ENCODE measurements at places on chromosomes 11 and 22.

- no peak for DNase-seq
These were observed 200.5 kb upstream of the E2F8 start for GRCh38 chr11:19441288-19441687.

- no peak for DNase-seq
These were observed 20.8 kb downstream of the CRKL start for GRCh38 chr22:20937794-20938671.

DNA sequence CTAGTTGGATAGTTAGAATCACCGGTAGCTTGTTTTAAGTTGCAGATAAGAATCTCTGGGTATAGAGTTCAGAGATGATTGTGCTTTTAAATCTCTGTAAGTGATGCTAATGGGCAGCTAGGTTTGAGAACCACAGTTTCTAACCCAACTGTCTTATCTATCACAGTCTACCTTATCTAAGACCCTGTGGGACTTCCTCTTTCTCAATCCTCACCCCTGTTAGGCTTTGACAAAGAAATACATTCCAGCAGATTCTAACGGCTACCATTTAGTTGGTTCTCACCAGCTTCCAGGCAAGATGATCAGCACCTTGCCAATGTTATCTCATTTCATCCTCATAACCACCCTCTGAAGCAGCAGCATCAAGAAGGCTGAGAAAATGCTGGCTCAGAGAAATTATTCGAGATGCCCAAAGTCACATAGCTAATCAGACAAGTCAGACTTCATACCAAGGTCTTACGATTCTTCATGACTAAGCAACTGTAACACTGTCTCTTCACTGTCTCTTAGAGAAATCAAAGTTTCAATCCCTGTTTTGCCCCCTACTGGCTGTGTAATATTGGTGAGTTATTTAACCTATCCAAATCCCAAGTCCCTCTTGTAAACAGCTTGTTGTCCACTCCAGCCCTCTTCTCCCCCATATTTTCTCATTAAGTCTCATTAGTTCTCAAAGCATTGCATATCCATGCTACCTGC, 192.4 kb upstream of the API5 start:
- DNase-seq, result no peak

DNA sequence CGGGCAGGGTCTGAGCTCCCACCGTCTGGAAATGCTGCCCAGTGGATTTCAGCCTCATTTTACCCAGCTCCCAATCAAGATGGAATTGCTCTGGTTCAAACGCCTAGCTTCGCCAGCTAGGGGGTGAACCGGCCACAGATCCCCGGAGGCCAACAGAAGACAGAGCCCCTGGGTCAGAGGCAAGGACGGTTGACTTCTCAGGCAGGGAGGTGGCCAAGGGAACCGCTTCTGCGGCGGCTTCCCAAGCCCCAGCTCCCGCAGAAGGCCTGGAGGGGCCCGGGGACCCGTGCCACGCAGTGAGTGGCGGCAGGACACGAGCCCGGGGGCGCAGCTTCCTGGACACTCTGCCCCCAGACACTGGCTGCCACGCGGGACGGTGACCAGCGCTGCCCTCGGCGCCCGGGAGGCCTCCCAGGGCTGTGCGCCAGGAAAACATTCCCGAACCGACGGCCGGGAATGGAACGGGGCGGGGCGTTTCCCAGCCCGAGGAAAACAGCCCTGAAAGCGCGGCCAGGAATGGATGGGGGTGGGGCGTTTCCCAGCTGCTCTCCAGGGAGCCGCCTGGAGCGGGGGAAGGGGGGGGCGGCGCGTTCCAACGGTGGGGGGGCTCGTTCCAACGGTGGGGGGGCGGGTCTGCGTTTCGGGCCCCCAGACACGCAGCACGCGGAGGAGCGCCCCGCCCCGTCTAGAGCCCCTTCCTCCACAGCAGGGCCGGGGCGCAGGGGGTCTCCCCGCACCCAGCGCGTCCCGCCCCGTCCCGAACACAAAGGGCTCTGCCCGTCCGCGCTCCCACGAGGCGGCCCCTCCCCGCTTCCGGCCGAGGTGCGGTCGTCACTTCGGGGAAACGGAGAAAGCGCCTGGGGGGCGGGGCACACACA, 13.5 kb upstream of the B4GALNT4 start:
- peak; percentile 74 for DNase-seq

DNA sequence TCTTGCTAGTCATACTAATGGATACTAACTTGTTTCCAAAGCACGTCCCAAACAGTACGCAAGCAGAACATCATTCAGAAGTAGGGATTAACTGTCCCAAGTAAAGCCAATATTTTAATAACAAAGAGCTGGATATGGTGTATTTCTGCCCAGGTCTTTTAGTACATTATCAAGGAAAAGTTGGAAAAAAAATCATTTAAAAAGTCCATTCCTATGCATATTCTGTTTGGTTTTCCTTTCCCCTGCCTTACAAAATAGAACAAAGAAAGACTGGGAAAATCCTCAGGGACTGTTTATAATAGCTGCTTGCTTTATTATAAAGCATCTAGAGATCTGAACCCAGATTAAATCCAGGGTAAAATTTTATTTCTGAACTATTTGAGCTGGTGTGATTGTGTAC, 83.9 kb downstream of the UVRAG start:
- no peak for DNase-seq

DNA sequence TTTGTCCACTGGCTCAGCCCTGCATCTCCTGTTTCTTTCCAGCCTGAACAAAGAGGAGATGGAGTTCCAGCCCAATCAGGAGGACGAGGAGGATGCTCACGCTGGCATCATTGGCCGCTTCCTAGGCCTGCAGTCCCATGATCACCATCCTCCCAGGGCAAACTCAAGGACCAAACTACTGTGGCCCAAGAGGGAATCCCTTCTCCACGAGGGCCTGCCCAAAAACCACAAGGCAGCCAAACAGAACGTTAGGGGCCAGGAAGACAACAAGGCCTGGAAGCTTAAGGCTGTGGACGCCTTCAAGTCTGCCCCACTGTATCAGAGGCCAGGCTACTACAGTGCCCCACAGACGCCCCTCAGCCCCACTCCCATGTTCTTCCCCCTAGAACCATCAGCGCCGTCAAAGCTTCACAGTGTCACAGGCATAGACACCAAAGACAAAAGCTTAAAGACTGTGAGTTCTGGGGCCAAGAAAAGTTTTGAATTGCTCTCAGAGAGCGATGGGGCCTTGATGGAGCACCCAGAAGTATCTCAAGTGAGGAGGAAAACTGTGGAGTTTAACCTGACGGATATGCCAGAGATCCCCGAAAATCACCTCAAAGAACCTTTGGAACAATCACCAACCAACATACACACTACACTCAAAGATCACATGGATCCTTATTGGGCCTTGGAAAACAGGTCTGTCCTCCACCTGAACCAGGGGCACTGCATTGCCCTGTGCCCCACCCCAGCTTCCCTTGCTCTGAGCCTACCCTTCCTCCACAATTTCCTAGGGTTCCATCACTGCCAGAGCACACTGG, 5.0 kb downstream of the FTH1 start:
- no peak for DNase-seq

DNA sequence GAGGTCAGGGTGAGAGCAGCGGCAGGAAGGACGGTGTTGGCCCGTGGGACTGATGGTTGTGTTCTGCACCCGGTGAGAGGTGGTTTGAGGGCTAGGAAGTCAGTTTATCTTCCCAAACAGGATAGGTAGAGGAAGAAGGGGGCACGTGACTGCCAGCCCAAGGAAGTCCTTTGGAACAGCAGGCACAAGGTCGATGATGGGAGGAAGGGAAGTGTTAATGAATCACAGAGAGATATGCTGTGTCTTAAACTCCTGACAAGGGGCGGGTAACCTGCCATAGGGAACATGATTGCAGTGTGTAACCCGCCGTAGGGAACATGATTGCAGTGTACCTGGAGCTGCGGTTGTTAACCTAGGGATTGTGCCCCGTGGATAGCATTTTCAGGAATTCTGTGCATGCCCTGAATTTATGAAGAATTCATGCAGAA, 49.0 kb downstream of the PRR5L start:
- DNase-seq, result no peak

All from spinal cord (tissue), 10 donors.